ENCODE measurements at places on chromosomes 7 and 10. TPM values are rescaled to one million over a fixed set of nuclear protein-coding genes. Genes with fewer than 3 reads are reported as not detected.

CCDC136 gene
- total RNA-seq, result 4.6 TPM

AKR1C1 gene
- 17.4 TPM for total RNA-seq

IDI2 gene
- not detected for total RNA-seq

CDC14C gene
- total RNA-seq, result not detected

TMEM229A gene
- total RNA-seq, result 0.29 TPM

DNTT gene
- total RNA-seq, result not detected

ENTPD7 gene
- 15.2 TPM for total RNA-seq

OR2A5 gene
- total RNA-seq, result not detected

DNA sequence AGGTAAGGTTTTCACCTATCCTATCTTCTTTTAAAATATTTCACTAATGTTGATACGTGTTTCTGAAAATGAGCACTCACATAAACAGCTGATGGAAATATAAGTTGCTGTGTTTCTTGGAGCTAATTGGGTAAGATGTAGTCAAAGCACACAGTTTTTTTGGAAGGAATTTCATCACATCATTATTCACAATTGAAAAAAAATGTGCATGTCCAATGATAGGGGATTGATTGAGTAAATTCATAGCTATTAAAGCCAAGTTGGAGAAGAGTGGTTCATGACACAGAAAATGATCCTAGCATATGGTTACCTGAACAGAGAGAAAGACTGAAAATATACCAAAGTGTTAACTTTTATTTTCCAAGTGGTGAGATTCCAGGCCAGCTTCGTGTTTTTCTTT lies 29.6 kb downstream of the GLI3 start:
- DNase-seq, result no peak
- H3K27me3 ChIP-seq, result no peaks in the 10 kb centered on the region
- no peaks in the 10 kb centered on the region for H3K4me1 ChIP-seq
- H3K27ac ChIP-seq, result no peak overlapping the region

- no peak for DNase-seq
- no peak overlapping the region for H3K27ac ChIP-seq
- peaks cover 5% of the 10 kb centered on the region for H3K4me1 ChIP-seq
- H3K27me3 ChIP-seq, result no peaks in the 10 kb centered on the region
- H3K4me3 ChIP-seq, result no peak overlapping the region
- no peaks in the 10 kb centered on the region for H3K36me3 ChIP-seq
Observed at GRCh38 chr10:123858907-123859652, 32.5 kb downstream of the CPXM2 start.

DNA sequence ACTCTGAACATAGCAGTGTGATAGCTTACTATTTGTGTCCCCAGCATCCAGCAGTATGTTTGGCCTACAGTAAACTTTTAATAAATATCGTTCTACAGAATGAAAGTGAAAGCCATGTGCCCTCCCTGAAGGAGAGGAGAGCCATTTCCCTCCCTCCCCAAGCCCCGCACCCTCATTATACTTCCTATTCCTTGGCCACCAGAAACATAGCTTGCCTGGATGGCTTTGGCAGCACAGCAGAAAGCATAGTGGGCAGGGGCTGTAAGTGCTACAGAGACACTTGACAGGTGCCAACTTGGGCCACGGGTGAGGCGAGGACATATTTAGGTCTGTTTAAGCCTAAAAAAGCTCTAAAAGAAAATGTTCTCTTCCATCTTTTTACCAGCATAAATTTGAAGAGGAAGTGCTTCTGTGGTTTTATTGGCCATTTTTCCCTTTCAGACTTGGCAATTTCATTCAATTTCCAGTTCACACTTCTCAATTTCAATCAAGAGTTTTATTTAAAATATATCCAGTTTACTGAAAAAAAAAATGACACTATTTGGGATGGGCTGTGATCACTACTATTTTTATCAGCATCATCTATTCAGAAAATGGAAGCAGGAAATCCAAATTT lies 12.7 kb downstream of the HHEX start:
- peaks cover 12% of the 10 kb centered on the region for H3K4me1 ChIP-seq
- no peak overlapping the region for H3K27ac ChIP-seq
- H3K27me3 ChIP-seq, result peaks cover 32% of the 10 kb centered on the region
- no peak for DNase-seq
- H3K4me3 ChIP-seq, result no peak overlapping the region

DNA sequence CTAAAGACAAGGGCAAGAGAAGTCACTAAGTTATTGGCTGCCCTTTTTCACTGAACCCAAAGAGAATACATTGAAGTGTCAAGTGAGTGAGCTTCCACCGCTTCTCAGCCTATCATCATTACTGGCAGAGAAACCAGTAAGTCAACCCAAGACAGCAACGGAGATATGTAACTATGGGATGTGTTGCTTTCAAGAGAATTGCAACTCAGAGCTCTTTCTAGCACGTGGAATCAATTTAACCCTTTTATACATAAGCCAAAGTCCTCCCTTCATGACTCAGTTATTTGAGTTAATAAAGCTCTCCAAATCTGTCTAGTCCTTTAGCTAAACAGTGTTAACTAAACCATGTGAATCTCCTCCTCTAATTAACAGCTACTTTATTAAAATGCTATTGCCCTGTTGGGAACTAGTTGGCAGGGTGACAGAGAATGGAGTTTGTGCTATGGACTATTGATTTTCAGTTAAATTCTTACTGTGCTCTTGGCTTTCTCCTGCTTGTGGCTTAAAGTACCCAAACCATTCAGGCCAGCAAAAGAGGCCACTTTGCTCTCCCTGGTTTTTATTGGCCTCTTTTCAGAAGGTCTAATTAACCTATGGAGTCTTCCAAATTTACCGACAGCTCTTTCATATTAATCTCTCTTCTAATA lies 287.7 kb downstream of the NRG3 start:
- no peak for DNase-seq
- H3K27me3 ChIP-seq, result no peaks in the 10 kb centered on the region
- no peaks in the 10 kb centered on the region for H3K4me1 ChIP-seq
- H3K36me3 ChIP-seq, result no peaks in the 10 kb centered on the region
- no peak overlapping the region for H3K27ac ChIP-seq
- no peak overlapping the region for H3K4me3 ChIP-seq

DNA sequence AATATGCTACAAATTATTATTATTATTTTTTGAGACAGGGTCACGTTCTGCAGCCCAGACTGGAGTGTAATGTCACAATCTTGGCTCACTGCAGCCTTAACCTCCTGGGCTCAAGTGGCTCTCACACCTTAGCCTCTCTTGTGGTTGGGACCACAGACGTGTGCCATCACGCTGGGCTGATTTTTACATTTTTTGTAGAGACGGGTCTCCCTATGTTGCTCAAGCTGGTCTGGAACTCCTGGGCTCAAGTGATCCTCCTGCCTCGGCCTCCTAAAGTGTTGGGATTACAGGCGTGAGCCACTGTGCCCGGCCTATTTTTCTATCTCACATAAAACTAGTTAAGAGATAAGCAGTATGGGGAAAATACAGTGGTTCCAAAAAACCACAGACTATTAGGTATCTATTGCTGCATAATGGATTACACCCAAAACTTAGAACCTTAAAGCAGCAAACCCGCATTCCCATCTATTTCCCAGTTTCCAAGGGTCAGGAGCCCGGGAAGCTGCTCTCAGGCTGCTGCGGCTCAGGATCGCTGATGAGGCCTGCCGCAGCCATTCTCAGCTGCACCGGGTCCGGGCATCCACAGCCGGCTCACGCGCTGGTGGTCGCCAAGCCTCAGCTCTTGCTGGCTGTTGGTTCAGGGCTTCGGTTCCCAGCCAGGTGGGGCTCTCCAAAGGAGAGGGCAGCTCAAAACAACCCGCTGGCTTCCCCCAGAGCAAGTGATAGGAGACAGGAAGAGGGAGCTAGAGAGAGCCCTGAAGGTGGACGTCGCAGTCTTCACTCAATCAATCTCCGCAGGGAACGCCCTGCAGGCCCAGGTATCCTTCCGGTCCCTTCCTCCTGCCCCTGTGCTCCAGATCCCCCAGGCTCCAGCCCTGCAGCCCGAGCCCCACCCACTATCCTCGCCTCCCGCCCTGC lies 128.2 kb downstream of the UBE2H start:
- peak overlapping the region; percentile 53 for H3K4me3 ChIP-seq
- no peaks in the 10 kb centered on the region for H3K36me3 ChIP-seq
- DNase-seq, result peak; percentile 76
- H3K27ac ChIP-seq, result peak overlapping the region; percentile 69
- no peaks in the 10 kb centered on the region for H3K27me3 ChIP-seq

GRCh38 chr10:121057269-121057668 lies 206.1 kb downstream of the WDR11 start:
- no peak for DNase-seq
- no peak overlapping the region for H3K4me3 ChIP-seq
- no peak overlapping the region for H3K27ac ChIP-seq
- H3K36me3 ChIP-seq, result no peaks in the 10 kb centered on the region
- peaks cover 15% of the 10 kb centered on the region for H3K4me1 ChIP-seq

GRCh38 chr7:2511769-2512168 lies 7.8 kb upstream of the LFNG start:
- H3K27ac ChIP-seq, result peak overlapping the region; percentile 34
- H3K4me3 ChIP-seq, result no peak overlapping the region
- H3K36me3 ChIP-seq, result no peaks in the 10 kb centered on the region
- H3K27me3 ChIP-seq, result no peaks in the 10 kb centered on the region
- peaks cover 31% of the 10 kb centered on the region for H3K4me1 ChIP-seq
- no peak for DNase-seq

- peak overlapping the region; percentile 94 for H3K27ac ChIP-seq
- H3K4me3 ChIP-seq, result peak overlapping the region; percentile 85
- DNase-seq, result no peak
- no peaks in the 10 kb centered on the region for H3K4me1 ChIP-seq
- H3K27me3 ChIP-seq, result no peaks in the 10 kb centered on the region
Observed at GRCh38 chr7:27661811-27662489, 733 bp downstream of the HIBADH start.

- no peak overlapping the region for H3K27ac ChIP-seq
- H3K4me1 ChIP-seq, result peaks cover 4% of the 10 kb centered on the region
- no peak for DNase-seq
- no peaks in the 10 kb centered on the region for H3K36me3 ChIP-seq
Observed at GRCh38 chr7:130210181-130210935, 2.7 kb downstream of the SSMEM1 start.

DNA sequence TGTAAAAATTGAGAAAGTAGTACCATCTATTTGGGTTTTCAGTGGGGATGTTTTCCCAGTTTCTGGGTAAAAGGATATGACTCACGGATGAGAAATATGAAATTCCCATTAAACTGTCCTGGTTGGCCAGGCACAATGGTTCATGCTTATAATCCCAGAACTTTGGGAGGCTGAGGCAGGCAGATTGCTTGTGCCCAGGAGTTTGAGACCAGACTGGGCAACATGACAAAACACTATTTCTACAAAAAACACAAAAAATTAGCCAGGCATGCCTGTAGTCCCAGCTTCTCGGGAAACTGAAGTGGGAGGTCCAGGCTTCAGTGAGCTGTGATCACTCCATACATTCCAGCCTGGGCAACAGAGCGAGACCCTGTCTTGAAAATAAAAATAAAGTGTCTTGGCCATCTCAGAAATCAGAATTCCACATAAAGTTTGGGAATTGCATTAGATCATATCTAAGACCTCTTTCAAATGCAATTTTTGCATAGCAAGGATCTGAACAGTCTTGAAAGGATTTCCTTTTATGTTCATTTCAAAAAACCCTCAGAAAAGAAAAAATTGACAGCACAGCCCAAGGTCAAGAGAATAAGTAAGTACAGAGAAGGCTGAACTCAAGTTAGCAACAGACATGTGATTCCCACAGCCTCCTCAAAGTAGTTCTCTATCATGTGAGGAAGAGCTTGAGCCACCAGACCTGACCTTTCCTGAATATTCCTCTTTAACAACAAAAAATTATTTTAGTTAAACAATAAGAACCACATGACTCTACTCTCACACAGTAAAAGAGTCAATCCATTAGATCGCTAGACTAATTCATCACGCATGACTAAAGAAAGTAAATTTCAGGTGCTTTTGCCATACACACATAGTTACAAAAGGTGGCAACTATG lies 141.5 kb upstream of the CAV2 start:
- no peaks in the 10 kb centered on the region for H3K27me3 ChIP-seq
- H3K36me3 ChIP-seq, result no peaks in the 10 kb centered on the region
- peaks cover 55% of the 10 kb centered on the region for H3K4me1 ChIP-seq
- peak overlapping the region; percentile 86 for H3K27ac ChIP-seq
- H3K4me3 ChIP-seq, result no peak overlapping the region

- peaks cover 18% of the 10 kb centered on the region for H3K4me1 ChIP-seq
- no peaks in the 10 kb centered on the region for H3K27me3 ChIP-seq
- H3K4me3 ChIP-seq, result no peak overlapping the region
- H3K36me3 ChIP-seq, result no peaks in the 10 kb centered on the region
- DNase-seq, result no peak
Observed at GRCh38 chr10:76112826-76113150, 681.4 kb downstream of the LRMDA start.

DNA sequence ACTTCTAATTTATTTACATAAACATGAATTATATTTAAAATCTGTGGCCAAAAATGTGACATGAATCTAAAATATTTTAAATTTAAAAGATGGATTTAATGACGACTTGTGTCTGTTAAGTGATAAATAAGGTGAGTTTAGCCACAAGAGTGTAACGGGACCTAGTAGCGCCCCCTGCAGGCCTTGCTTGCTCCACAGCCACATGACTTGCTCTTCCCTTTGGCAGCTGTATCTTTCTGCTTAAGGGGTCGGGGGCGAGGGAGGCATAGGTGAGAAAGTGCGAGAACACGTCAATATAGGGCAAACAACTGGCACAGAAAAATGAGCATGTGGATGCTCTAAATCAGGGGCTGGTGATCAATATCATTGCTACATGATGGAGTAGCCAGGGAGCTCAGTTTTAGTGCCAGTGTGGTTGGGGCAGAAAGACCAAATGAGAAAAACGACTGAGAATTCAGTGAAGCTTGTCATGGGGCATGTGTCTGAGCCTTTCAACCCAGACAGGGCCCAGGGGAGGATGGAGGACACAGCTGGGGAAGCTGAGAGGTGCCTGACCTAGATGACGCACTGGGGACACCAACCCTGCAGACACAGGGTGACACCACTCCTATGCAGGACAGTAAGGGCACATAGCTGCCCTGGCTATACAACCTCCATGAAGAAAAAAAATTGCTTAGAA lies 49.8 kb downstream of the PAXIP1 start:
- DNase-seq, result peak; percentile 71
- peaks cover 94% of the 10 kb centered on the region for H3K36me3 ChIP-seq
- H3K27ac ChIP-seq, result no peak overlapping the region
- H3K4me1 ChIP-seq, result no peaks in the 10 kb centered on the region
- no peaks in the 10 kb centered on the region for H3K27me3 ChIP-seq

DNA sequence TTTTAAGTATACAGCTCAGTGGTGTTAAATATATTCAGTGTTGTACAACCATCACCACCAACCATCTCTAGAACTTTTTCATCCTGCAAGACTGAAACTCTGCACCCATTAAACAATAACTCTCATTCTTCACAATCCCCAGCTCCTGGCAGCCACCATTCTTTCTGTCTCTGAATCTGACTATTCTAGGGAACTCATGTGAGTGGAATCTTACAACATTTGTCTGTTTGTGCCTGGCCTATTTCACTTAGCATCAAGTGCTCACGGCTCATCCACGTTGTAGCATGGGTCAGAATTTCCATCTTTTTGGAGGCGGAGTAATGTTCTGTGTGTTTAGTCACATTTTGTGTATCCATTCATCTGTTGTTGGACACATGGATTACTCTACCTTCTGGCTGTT lies 40.8 kb upstream of the PFKFB3 start:
- no peak for DNase-seq
- H3K36me3 ChIP-seq, result no peaks in the 10 kb centered on the region
- H3K27ac ChIP-seq, result peak overlapping the region; percentile 98
